ENCODE measurements at places on chromosomes 1 and 21. TPM values are rescaled to one million over a fixed set of nuclear protein-coding genes. Genes with fewer than 3 reads are reported as not detected.

Gene NHLH2
- 0.22 TPM for total RNA-seq

Gene CFHR3
- total RNA-seq = not detected

- DNase-seq = no peak
These were observed 49.8 kb upstream of the SCAF4 start for GRCh38 chr21:31781737-31782136.

DNA sequence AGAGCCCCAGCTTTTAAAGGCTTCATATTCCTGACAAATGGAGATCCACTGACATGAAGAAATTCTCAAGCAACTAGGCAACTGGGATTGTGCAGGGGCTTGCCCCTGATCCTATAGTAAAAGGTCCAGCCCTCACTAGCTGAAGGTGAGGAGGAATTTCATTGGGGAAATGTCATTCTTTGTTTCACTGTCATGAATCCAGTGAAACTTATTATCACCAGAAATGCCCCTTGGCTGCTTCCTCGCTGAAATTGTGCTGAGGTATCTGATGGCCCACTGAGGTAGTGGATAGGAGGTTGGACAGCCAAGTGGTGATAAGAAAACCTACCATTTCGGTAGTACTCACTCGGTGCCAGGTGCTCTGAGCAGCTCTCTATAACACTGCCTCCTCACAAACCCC is 36.2 kb downstream of the CCN1 start:
- DNase-seq = no peak

DNA sequence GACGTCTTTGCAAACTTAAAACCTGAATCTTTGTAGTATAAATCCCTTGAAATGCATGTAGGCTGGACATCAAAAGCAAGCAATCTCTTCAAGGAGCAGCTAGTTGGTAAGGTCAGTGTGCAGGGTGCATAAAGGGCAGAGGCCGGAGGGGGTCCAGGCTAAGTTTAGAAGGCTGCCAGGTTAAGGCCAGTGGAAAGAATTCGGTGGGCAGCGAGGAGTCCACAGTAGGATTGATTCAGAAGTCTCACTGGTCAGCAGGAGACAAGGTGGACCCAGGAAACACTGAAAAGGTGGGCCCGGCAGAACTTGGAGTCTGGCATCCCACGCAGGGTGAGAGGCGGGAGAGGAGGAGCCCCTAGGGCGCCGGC is 390 bp upstream of the PCSK9 start:
- DNase-seq = no peak

GRCh38 chr1:204868340-204868700 is 2.3 kb upstream of the NFASC start:
- DNase-seq = no peak

GRCh38 chr1:104745875-104746274 is 996.2 kb downstream of the AMY1C start:
- DNase-seq = no peak

GRCh38 chr1:31570906-31571305 is 5.4 kb upstream of the TINAGL1 start:
- DNase-seq = no peak

- DNase-seq = no peak
These were observed 441.3 kb upstream of the DEPDC1 start for GRCh38 chr1:68938051-68938666.

- no peak for DNase-seq
These were observed 102.4 kb upstream of the ZNF281 start for GRCh38 chr1:200512191-200512590.

All from cardiac septum (tissue), 1 donor.